Activated CD4-positive, alpha-beta memory T cell treated with anti-CD3 and anti-CD28 coated beads for 36 hours (primary cell): ENCODE measurements at places on chromosomes 7 and 10. TPM values are rescaled to one million over a fixed set of nuclear protein-coding genes. Genes with fewer than 3 reads are reported as not detected.
A peak's percentile ranks its signal among the peaks of the same experiment; 100 is the strongest.

DNA sequence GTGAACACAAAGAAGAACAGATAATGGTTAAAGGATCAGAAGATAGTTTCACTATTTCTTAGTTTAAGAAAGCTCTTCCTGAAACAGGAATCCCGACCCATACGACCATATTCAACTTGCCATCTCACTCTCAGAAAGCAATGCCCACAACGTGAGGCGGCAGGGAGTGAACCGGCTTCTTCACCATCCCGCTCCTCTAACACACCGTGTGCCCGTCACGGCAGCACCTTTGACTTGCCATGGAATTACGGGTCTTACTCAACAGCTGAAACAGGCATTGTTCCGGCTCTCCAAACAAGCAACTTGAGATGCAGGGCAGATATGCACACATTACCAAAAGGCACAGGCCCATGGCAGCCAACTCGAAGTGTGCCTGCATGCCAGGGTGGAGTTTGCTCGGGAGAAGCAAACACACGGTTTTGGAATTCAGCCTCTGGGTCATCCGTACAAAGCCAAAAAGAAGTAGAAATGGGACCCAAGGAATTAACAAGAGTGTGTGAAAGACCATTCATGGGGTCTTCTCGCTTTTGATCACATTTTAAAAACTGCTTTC is 293.6 kb downstream of the DNAJB6 start:
- no peak overlapping the region for H3K27ac ChIP-seq
- no peaks in the 10 kb centered on the region for H3K36me3 ChIP-seq

DNA sequence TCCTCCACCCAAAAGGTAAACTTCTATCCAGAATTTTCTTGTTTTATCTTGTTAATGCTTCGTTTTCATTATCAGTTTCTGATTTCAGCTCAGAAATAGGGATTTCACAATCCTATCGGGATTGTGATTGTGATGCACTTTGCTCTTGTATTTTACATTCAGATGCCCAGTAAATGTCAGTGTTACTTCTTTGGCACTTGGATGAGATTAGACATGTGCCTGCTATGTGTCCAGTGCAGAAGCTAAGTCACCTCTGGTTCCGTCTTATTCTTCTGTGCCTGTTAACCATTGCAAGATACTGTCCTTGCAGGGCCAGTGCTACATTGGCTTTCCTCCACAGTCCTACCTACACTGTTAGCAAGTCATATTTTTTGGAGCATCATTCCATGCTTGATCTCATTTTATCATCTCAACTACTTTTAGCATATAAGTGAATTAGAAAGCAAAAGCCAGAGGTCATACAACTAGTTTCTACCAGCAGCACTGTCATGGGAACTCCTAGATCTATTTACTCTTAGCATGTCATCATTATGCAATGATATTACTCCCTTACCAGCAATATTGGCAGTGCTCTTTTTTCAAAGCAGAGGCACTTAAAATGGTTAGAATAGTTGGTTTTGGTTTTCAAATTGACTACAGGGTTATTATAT is 26.7 kb downstream of the ZNF277 start:
- peaks cover 20% of the 10 kb centered on the region for H3K36me3 ChIP-seq
- no peak overlapping the region for H3K27ac ChIP-seq
- H3K4me1 ChIP-seq, result peaks cover 7% of the 10 kb centered on the region
- no peaks in the 10 kb centered on the region for H3K27me3 ChIP-seq

DNA sequence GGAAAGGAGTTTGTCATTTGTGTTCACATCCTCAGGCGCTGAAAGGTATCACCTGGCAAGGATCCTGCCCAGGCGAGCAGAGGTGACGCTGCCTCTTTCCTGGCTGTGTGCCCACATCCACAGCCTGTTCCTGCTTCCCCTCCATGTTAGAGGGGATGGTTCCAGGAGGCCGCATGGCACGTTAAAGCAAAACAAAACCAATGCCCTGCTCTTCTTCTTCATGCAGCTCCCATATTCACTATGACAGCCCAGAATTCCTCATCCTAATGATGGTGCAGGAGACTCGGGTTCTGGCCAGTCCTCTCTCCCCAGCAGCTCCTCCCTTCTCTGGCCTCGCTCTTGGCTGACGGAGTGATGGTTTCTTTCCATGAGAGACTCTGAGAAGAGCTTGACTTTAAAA is 678.5 kb upstream of the ANKRD30A start:
- no peaks in the 10 kb centered on the region for H3K4me1 ChIP-seq
- no peak overlapping the region for H3K27ac ChIP-seq
- no peaks in the 10 kb centered on the region for H3K36me3 ChIP-seq
- DNase-seq, result no peak

DNA sequence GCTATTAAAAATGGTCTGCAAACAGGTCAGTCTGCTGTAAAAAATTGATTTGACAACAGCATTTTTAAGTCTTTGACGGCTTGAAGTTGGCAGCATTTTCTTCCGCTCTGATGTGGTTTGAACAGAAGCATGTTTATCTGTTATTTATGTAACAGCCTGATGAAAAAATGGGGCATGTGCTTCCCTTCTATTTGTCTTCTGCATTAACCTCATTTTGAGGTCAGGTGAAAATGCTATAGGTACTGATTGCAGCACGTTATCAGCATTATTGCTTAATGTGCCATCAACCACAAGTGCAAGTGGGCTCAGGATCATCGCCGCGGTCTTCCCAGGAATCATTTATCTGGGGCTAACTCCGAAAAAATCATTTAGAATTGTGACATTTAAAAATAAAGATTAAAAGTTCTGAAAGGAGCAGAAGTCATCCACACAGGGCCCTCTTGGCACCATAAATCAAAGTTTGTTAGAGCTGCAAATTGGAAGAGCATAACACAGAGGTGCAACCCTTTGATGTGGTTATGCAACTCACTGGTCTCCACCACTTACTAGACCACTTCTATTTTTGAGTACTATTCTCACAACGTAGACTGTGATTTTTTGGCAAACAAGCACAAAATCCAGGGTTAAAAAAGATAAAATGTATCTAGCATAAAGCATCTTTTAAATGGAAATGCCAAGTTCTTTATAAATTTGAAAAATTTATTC is 307.7 kb downstream of the MDFIC start:
- no peak overlapping the region for H3K27ac ChIP-seq
- no peak overlapping the region for H3K4me3 ChIP-seq
- DNase-seq, result no peak
- no peaks in the 10 kb centered on the region for H3K36me3 ChIP-seq

DNA sequence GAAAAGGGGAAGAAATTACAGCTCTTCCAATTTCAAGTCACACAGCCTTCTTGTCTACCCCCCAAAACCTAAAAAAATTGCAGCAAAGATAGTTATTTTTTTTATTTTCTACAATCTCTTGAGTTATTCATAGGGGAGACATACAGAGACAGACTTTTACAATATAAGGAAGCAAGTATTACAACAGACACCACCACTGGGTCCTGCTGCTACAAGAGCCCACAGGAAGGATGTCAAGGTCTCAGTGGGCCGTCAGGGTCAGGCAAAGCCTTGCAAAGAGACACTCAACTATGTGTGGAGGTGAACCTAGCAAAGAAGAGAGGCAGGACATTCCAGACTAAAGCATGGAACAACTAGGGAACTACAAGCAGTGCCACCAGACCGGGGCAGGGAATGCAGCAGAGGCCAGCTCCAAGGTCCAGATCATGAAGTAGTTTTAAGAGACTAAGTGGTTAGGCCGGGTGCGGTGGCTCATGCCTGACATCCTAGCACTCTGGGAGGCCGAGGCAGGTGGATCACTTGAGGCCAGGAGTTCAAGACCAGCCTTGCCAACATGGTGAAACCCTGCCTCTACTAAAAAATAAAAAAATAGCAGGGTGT is 28.2 kb upstream of the ZCCHC24 start:
- DNase-seq, result no peak
- H3K27me3 ChIP-seq, result peaks cover 13% of the 10 kb centered on the region
- H3K36me3 ChIP-seq, result no peaks in the 10 kb centered on the region
- H3K27ac ChIP-seq, result no peak overlapping the region
- no peak overlapping the region for H3K4me3 ChIP-seq

DNA sequence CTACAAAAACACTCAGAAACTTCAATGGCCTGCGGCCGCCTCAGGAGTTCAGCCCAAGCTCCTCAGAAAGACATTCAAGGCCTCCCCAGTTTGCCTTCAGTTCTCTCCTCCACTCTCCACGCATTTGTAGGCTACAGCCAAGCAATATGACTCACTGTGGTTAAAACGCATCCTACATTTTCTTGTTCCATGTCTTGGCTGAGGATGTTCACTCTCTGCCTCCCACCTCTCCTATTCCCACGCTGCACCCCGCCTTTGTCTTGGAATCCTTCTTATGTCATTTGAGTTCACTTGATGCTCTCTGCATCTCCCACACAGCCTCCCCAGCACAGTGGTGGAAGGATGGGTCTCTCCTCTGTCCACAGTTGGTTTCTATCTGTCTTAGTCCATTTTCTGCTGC is 184.8 kb downstream of the NPSR1 start:
- H3K27me3 ChIP-seq, result peaks cover 9% of the 10 kb centered on the region
- H3K4me3 ChIP-seq, result no peak overlapping the region
- no peak for DNase-seq
- no peaks in the 10 kb centered on the region for H3K36me3 ChIP-seq

GRCh38 chr7:19020711-19021110 is 96.7 kb downstream of the TWIST1 start:
- no peaks in the 10 kb centered on the region for H3K27me3 ChIP-seq
- no peaks in the 10 kb centered on the region for H3K36me3 ChIP-seq
- no peaks in the 10 kb centered on the region for H3K4me1 ChIP-seq
- no peak overlapping the region for H3K27ac ChIP-seq
- DNase-seq, result no peak

- H3K27ac ChIP-seq, result no peak overlapping the region
- no peak for DNase-seq
- no peaks in the 10 kb centered on the region for H3K36me3 ChIP-seq
- no peak overlapping the region for H3K4me3 ChIP-seq
- peaks cover 12% of the 10 kb centered on the region for H3K4me1 ChIP-seq
Observed at GRCh38 chr7:26112203-26112740, 39.7 kb upstream of the NFE2L3 start.

DNA sequence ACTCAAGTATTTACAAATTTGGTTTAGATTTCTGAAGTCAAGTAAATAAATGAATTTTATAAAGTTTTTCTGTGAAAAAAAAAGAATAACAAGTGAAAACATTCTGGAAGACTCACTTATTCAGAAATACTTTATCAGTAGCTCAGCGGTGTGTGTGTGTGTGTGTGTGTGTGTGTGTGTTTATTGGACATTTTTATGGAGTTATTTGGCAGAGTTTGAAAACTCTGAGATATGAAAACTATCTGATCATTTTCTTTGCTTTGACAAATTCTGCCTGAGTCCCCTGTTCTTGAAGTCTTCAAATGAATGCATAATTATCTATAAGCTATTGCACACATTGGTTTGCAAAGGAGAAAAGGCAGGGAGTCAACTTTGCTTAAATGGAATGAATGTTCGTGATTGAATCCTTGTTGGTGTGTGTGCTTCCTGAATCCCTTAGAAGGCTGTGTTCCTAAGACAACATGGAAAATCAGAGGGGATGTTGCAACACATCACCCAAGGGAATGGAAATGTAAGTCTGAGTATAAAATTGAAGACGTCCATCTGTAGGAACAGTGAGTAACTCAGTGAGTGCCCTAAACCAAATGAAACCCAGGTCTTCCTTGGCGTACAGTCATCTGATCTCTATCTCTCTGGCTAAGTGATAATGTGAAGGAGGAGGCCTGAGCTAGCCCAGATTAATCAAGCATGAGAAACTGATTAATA is 160.9 kb downstream of the REEP3 start:
- DNase-seq, result no peak
- peaks cover 2% of the 10 kb centered on the region for H3K27me3 ChIP-seq
- H3K4me3 ChIP-seq, result no peak overlapping the region
- peaks cover 14% of the 10 kb centered on the region for H3K4me1 ChIP-seq
- no peaks in the 10 kb centered on the region for H3K36me3 ChIP-seq

GRCh38 chr10:87866412-87866974 is 3.1 kb downstream of the PTEN start:
- peaks cover 48% of the 10 kb centered on the region for H3K4me1 ChIP-seq
- no peaks in the 10 kb centered on the region for H3K27me3 ChIP-seq
- DNase-seq, result no peak
- H3K4me3 ChIP-seq, result peak overlapping the region; percentile 48

DNA sequence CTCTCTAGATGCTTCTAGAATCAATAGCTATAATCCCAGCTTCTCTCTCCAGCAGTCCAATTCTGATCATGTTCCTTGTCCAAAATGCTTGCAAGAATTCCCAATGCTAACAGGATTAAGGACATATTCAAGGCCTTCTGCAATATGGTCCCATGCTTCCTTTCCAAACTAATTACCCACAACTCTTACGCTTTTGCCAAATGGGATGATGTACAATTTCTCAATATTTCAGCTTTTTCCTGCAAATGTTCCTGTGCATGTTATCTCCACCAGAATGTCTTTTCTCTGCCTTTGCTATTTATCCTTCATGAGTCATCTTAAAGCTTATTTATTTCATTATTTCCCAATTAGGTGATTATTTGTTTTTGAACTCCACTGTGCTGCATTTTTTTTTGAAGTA is 556.4 kb downstream of the SORCS1 start:
- no peak for DNase-seq
- no peak overlapping the region for H3K4me3 ChIP-seq
- no peaks in the 10 kb centered on the region for H3K27me3 ChIP-seq

GRCh38 chr10:124415210-124415609 is 3.5 kb downstream of the OAT start:
- no peak overlapping the region for H3K4me3 ChIP-seq
- peaks cover under 1% of the 10 kb centered on the region for H3K27me3 ChIP-seq
- peaks cover 16% of the 10 kb centered on the region for H3K4me1 ChIP-seq

DNA sequence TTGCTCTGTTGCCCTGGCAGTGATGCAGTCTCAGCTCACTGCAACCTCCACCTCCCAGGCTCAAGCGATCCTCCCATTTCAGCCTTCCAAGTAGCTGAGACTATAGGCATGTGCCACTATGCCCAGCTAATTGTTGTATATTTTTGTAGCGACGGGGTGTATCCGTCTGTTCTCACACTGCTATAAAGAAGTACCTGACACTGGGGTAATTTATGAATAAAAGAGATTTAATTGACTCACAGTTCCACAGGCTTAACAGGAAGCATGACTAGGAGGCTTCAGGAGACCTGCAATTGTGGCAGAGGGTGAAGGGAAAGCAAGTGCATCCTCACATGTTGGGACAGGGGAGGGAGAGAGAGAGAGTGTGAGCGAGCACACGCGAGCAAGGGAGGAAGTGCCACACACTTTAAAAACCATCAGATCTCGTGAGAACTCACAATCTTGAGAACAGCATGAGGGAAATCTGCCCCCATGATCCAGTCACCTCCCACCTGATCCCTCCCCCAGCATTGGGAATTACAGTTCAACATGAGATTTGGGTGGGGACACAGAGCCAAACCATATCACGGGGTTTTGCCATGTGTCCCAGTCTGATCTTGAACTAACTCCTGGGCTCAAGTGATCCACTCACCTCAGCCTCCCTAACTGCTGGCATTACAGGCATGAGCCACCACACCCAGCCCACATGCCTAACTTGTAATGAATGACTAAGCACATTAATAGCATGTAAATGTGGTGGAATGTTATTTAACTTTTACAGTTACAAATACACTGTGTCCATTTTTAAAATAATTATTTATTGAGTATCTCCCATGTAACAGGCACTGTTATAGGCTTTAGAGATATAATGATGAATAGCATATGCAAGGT is 65.5 kb downstream of the RALA start:
- DNase-seq, result no peak
- no peak overlapping the region for H3K4me3 ChIP-seq
- H3K36me3 ChIP-seq, result peaks cover 40% of the 10 kb centered on the region
- no peak overlapping the region for H3K27ac ChIP-seq
- peaks cover 26% of the 10 kb centered on the region for H3K4me1 ChIP-seq
- no peaks in the 10 kb centered on the region for H3K27me3 ChIP-seq

Gene CD36
- not detected for total RNA-seq

Gene GNG11
- total RNA-seq, result not detected

Gene CFAP58
- total RNA-seq, result 0.88 TPM

Gene ZNF438
- total RNA-seq, result 3.7 TPM

Gene OR6B1
- total RNA-seq, result not detected

Gene GJC3
- total RNA-seq, result 0.19 TPM

Gene BEND7
- not detected for total RNA-seq

Gene SOSTDC1
- total RNA-seq, result not detected

Gene ZNF786
- total RNA-seq, result 4.5 TPM

Gene OR2A42
- not detected for total RNA-seq
